Thoracic aorta (tissue), 2 donors: ENCODE measurements at places on chromosomes 5 and 9. TPM values are rescaled to one million over a fixed set of nuclear protein-coding genes. Genes with fewer than 3 reads are reported as not detected.

ABO gene
- total RNA-seq: 0.21 TPM

DNA sequence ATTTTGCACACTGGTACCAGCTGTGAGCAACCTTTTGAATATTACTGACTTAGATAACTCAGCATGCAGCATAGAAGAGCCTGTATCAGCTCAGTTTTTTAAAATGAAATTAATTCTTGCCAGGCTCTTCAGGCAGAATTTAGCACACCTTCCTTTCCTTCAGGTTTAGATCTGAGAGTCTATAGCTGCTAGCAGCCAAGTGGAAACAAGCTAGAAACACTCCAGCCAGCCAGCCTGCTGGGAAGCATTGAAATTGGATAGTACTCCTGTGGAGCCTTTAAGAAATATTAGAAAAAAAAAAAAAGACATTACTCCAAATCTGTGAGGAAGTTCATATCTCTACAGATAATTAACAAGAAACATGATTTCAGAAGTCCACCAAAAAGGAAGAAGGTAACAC is 812.2 kb downstream of the DTWD2 start:
- no peak for DNase-seq

DNA sequence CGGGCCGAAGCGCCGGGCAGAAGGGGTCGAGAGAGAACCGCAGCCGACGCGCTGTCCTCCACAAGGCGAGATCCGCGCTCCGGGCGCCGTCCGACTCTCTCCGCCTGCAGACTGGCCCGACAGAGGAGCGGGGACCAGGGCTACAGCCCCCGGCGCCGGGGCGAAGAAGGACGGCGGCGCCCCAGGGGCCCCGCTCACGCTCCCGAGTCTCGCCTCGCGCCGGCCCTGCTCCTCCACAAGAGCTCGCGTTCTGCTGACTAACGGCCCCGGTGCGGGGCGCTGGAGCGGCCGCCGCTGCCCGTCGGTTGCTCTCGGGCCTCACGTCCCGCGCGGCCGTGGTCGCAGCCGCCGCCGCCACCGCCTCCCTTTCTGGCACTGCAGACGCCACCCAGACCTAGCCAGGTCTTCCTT is 338 bp downstream of the ABHD17B start:
- no peak for DNase-seq

DNA sequence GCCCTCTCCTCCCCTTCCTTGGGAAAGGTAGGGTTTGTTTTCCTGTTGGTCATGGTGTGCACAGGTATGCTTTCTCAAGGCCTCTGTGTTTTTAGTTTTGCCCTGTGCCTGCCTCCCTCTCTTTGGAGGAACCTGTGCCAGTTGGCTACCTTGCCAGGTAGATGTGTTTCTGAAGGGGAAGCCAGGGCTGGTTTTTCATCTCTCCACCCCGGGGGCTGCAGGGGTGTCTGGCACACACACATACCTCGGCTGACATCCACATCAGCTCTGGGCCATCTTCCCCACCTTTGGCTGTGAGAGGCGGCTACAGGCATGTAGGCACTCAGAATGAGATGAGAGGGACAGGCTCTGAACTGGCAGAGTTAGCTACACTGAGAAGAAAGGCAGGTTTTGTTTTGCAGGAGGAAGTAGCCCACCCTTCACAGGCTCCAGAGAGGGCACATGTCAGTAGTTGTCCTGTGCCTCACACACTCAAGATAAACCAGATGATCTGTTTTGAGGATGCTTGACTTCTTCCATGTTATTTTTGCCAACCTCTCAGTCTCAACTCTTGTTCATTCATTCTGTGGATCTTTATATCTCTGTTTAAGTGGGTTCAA is 9.7 kb downstream of the RGMB start:
- no peak for DNase-seq

GRCh38 chr5:81409896-81410295 is 16.0 kb upstream of the ACOT12 start:
- no peak for DNase-seq

FOXD4L5 gene
- total RNA-seq: 0.28 TPM

TMEM252 gene
- total RNA-seq: not detected

- no peak for DNase-seq
Observed at GRCh38 chr5:36928947-36929346, 52.4 kb downstream of the NIPBL start.

IRGM gene
- not detected for total RNA-seq

GRCh38 chr9:137390553-137391410 is 32.2 kb downstream of the EXD3 start:
- no peak for DNase-seq

DNA sequence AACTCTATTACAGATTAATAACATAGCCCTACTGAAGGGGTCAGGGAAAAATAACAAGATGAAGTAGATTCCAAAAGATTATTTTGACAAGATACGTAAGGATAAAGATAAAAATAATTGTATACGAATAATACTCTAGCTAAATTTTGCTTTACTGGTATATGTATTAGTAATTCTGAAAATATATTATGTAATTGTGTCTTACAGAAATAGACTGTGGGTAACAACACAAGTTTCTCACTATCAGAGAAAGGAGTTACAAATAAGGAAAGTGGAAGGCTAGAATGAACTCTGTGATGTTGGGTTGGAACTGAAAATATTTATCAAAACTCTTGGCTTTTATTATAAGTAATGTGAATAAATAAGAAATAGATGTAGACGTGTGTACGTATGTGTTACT is 26.6 kb upstream of the TUSC1 start:
- no peak for DNase-seq

SPATA31D4 gene
- not detected for total RNA-seq

- DNase-seq: no peak
Observed at GRCh38 chr9:119398350-119398749, 29.1 kb upstream of the BRINP1 start.

DCAF10 gene
- 24.4 TPM for total RNA-seq

GRCh38 chr5:43874772-43875171 is 271.8 kb downstream of the NNT start:
- DNase-seq: no peak

DNA sequence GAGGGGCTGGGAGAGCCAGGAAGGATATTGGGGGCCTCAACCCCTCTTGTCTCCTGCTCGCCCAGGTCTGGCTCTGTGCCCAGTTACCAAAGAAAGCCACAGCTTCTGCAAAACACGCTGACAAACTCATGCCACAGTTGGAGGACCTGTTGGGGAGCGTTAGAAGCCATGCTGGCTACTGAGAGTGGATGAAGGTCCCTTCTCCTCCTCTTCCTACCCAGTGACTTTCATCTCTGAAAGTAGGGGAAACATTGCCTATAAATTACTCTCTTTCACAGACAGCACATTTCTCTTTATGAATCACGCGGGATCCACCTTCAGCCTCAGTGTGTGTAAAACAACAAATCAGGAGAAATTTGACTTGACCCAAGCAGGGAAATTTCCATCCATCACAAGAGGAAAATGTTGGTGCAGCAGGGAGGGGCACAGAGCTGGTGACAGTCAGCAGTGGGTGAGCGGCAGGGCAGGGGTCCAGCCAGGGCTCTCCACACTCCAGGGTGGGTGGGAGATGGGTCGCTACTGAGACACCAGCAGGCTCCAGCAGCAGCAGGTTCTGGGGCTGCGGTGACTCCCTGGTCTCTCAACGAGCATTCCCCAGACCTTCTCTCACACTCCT is 181.9 kb downstream of the FGF18 start:
- DNase-seq: no peak

GRCh38 chr9:115781070-115781736 is 372.4 kb upstream of the PAPPA start:
- DNase-seq: no peak

DNA sequence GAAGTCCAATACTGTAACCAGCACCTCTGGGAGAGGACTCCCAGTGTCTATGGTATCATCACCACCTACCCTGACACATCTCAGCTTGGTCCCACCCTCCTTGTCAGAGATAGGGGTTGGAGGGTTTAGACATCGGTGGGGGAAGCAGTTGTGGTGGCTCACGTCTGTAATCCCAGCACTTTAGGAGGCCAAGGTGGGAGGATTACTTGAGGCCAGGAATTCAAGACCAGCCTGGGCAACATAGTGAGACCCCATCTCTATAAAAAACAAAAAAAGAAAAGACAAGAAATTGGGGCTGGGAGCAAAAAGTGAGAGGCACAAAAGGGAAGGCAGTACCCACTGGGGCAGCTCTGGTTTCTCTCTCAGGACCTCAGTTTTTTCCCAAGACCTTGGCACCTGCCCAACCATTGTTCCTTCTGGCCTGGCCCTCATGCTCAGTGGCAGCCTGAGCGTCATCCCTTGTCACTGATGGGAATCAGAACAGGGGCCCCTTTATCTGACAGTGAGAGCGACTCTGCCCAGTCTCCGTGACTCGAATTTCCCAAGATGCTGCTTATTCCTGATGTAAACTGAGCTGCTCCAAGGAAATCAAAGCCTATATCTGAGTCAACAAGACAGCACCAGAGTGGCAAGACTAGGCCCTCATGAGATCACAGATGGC is 80.5 kb upstream of the HSPA9 start:
- no peak for DNase-seq

CYLC2 gene
- total RNA-seq: not detected

- no peak for DNase-seq
Observed at GRCh38 chr9:127058645-127059021, 63.8 kb downstream of the ANGPTL2 start.

C5orf46 gene
- total RNA-seq: 50.6 TPM

- DNase-seq: no peak
Observed at GRCh38 chr9:79257228-79257781, 314.5 kb upstream of the TLE4 start.

GRCh38 chr5:141354900-141355469 is at the start of gene PCDHGA4:
PCDHGA4 (plus strand) TSS chr5:141355021; CDS start chr5:141355108, 87 bp downstream.
- DNase-seq: no peak

- DNase-seq: no peak
Observed at GRCh38 chr9:110443866-110444220, 106.2 kb upstream of the TXNDC8 start.

PDE6A gene
- not detected for total RNA-seq

DNA sequence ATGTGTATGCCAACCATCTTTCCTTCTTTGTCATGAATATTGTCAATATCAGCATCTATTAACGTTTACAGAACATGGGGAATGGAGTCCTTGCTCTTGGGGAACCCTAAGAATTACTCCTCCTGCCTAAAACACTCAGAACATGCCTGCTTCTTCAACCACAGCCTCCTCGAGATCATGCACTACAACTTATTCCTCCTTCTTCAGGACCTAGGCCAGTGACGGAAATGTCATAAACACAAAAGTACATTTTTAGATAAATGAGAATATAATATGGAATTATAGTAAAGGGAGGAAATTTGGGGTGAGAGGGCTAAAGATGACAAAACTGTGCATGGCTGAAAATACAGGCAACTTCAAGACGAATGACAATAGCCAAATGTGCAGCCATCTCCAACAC is 3.1 kb upstream of the IFNK start:
- no peak for DNase-seq

GRCh38 chr5:149938279-149938678 is 6.3 kb downstream of the PDE6A start:
- DNase-seq: no peak

DNA sequence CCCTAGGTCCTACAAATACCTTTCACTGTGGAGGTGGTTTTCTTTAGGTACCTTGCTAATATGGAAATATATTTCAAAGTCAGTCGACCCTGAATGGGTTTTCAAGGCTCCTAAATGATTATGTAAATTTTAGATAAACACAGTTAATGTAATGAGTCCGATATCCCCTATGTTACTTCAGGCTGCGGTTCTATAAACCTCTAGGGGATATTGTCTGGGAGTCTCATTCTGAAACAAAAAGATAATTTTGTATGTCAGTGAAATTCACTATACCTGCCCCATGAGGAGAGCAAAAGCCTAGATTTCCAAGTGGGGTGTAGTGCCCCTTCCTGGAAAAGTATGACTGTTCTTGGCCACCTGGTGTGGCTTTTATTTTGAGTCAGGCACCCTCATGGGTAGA is 377.3 kb downstream of the ICE1 start:
- no peak for DNase-seq

GRCh38 chr5:150258130-150258529 is 31.4 kb downstream of the CAMK2A start:
- DNase-seq: no peak

CEP78 gene
- 5.6 TPM for total RNA-seq
